NCI-H526 (cell line): ENCODE measurements at places on chromosomes 16 and 17.

DNA sequence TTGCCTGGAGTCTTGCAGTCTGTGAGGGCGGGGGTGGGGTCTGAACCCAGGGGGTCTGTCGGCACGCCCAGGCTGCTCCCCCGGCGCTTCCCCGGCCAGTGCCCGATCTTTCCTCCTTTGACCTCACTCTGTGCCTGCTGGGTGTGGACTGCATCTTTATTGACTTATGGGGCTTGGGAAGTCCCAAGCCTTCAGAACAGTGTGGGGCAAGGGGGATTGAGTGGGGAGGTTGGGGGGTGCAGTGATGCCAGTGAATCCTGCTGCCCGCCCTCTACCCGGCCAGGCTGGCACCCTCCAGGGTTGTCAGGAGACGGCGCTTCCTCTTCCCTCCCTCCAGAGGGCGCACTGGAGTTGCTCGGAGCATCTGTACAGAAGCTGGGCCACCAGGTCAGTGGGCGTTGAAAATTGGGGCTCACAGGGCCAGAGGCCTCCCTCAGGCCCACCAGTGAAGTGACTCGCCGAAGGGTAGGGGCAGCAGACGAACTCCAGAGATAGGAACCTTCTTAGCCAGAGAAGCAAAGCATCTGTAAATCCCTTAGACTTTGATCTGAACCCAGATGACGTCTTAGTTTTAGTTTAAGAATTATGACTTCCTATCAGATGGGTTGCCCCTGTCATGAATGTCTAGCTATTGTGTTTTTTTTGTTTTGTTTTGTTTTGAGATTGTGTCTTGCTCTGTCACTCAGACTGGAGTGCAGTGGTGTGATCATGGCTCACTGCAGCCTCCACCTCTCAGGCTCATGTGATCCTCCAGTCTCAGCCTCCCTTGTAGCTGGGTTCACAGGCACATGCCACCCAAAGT is 184.8 kb upstream of the CIBAR2 start:
- no peak for DNase-seq

DNA sequence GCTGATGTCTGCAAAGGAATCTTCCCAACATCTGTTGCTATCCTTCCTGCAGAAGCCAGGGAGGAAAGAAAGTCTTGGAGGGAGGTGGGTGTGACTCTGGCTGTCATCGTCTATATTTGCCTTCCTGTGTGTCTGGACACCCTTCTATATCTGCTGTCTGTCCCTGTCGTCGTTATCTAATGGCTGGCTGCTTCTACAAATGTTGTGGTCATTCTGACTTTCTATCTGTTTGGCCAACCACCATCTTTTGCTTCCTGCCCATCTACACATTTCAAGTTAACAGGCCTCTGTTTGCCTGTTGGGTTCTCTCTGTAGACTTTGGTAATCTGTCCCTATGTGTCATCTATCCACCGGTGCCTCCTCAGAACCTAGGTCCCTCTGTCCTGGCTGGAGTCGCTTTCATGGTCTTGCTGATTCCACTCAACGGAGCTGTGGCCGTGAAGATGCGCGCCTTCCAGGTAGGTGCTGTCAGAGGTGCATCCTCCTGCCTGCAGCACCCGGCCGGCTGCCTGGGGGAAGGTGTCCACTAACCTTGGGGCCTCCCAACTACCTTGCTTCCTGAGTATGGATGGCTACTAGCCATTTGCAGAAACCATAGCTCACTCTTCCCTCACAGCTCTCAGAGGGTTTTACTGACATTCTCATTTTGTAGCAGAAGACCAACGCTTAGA is 30.2 kb downstream of the ABCC3 start:
- DNase-seq: no peak

DNA sequence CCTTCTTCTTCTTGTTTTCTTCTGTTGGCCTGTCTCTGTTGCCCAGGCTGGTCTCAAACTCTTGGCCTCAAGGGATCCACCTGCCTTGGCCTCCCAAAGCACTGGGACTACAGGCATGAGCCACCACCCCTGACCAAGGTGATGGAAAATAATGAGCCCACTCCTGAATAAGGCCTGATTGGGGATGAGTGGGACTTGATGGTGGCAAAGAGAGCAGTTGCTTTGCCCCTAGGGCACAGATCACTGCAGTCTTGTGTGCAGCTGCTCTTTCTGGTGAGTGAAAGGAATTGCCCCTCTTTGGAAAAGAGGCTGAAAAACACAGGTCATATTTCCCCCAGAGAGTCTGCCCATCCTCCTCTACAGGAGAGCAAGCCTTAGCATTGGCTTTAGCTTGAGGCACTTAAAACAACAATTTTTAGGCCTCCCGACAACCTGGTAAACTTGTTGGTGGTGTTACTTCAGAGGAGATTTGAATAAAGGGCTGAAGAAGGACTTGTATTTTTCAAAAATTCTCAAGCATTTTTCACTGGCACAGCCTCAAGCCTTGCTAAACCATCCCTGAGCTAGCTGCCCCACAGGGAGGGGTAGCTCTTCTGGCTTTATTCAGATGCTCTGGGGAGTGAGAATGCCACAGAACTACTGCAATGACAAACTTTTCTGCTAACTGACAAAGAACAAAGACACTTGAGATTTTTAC is 6.1 kb upstream of the PDP2 start:
- no peak for DNase-seq

- DNase-seq: no peak
Measured at GRCh38 chr16:14530046-14530445, 100.0 kb downstream of the PARN start.

DNA sequence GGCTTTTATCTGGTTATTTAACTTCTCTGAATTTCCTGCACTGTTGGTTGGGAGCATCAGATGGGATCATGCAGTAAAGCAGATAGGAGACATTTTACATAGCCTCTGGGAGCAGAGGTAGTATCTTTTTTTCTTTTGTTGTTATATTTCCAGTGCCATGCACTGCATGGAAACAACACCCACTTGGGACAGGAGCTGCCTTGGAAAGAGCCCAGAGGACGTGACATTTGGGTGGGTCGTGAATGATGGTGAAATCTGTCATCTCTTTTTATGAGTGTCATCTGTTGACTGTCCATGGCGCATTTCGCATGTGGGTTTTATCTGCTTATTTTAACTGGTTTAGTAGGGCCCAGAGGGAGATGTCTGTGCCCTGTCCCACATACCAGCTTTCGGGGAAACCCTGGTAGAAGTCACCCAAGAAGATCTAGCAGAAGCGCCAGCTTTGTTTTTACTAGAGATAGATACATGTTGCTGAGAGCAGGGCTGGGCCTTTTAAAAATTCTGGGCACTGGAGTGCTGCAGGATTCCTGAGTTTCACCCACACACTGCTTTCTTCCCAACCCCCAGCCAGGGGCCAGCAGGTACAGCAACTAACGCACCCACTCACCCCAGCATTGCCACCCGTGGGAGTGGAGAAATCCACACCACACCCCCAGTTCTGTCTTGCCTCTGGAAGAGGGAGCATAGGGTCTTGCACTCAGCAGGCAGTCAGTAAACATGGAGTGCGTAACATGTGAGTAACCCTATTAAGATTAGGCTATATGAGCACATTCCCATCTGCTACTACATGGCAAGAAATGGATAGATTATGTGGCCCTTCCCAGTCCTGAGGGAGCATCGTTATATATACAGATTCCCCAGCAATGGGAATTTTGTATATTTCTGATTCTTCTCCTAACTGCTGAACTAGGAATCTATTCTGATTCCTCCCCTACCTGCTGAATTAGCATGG is 8.4 kb upstream of the TERF2 start:
- DNase-seq: no peak

- no peak for DNase-seq
Measured at GRCh38 chr16:50088302-50088701, 22.5 kb downstream of the HEATR3 start.

DNA sequence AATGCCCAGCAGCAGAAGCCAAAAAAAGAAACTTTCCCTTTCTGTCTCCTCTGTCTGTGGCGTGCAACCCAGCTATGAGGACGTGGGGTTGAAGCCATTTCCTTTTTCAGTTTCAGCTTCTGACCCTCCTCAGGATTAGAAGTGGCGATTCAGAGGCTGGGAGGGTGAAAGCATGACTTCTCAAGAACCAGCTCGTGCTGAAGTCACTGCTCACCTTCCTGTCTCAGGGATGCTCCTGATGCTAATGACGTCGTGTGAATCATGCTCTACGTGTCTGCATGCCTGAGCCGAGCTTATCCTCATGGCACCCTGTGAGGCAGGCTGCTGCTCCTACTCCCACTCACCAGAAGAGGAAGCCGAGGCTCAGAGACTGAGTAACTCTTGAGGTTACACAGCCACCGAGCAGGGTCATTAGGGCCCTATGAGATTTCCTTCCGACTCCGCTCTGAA is 5.7 kb upstream of the LPO start:
- no peak for DNase-seq

DNA sequence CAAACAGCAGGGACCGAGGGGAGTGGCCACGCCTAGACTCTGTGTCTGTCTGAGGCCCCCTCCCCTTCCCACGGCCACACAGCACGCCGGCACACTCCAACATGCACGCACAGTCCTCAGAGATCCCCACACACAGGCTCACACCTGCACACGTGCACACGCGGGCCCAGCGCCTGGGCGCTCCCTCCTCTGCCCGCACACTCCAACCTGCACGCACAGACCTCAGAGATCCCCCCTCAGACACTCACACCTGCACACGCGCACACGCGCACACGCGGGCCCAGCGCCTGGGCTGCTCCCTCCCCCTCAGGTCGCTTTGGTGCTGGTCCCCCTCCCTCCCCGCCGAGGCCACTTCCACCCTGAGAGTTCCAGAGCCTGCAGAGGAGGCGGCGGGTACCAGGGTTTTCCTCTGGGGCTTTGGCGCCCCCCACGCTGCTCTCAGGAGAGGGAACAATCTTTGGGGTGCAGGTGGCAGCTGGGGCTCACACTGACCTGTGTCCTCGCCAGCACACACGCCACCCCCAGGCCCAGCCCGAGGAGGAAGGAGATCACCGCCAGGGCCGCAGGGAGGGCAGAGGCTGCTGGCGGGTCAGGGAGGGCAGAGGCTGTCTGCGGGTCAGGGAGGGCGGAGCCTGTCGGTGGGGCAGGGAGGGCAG is 1.6 kb downstream of the CD7 start:
- no peak for DNase-seq

- DNase-seq: peak; percentile 18
Measured at GRCh38 chr16:74743668-74744299, 30.8 kb downstream of the FA2H start.

GRCh38 chr17:59733697-59734096 is 26.2 kb downstream of the VMP1 start:
- no peak for DNase-seq

- DNase-seq: peak; percentile 54
Measured at GRCh38 chr16:24516900-24517669, 22.3 kb upstream of the RBBP6 start.

DNA sequence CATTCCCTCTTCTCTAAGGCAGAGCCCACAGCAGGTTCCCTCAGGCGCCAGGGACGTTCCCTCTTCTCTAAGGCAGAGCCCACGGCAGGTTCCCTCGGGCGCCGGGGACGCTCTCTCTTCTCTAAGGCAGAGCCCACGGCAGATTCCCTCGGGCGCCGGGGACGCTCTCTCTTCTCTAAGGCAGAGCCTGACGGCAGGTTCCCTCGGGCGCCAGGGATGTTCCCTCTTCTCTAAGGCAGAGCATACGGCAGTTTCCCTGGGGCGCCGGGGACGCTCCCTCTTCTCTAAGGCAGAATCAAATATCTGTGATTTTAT is 24.3 kb downstream of the ACSF3 start:
- DNase-seq: no peak

GRCh38 chr17:31371511-31372097 is 19.9 kb upstream of the RAB11FIP4 start:
- no peak for DNase-seq

DNA sequence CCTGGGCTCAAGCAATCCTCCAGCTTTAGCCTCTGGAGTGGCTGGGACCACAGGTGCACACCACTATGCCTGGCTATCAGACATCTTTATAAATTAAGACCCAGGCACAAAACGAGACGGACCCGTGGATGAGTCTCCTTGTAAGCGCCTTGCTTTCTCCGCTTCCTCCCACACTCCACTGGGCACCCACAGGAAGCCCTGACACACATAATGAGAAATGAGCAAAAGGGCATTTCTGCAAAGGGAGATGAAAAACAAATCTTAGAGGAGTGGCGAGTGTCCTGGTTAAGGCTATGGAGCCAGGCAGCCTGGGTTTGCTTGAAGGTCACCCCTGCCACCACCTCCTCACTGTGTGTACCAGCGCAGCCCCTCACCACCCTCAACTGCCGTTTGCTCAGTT is 56.3 kb downstream of the XYLT1 start:
- DNase-seq: no peak

DNA sequence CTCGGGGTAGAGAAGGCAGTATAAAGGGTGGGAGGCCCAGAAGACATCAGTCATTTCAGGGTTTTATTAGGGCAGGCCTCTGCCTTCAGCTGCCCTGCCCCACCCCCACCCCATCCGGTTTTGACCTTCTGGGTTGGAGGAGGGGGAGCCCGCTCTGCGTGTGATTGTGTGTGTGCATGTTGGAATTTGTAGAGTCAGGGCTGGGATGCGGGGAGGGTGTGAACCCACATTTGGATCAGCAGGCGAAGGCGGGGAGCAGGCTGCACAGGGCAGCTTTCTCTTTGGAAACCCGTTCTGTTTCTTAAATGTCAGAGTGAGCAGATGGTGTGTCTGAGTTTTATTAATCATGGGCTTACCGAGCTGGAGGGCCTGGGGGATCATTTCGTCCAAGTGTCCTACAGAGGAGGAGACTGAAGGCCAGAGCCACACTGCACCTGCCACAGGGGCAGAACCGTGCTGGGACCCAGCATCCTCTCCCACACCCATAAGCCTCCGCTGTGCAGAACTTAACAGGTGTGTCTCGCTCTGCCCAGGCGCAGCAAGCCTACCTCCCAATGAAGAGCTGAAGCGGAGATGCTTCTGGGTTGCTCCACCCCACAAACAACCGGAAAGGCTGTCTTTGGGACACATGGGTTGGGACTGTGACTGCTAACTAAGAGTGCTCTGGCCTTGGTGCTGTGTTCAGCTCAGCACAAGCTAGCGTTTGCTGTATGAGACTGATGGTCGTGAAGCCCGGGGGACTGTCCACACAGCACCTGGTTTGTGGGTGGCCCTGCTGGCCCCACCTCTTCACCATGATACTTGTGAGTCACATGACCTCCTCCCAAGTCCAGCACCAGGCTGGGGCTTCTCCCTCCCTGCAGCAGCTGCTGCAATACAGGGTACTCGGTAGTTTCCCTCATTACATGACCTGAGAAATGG is 70.9 kb upstream of the GSE1 start:
- DNase-seq: no peak
